ENCODE measurements at places on chromosomes 2 and 18. TPM values are rescaled to one million over a fixed set of nuclear protein-coding genes. Genes with fewer than 3 reads are reported as not detected.

Gene CCDC148
- 0.79 TPM for total RNA-seq

DNA sequence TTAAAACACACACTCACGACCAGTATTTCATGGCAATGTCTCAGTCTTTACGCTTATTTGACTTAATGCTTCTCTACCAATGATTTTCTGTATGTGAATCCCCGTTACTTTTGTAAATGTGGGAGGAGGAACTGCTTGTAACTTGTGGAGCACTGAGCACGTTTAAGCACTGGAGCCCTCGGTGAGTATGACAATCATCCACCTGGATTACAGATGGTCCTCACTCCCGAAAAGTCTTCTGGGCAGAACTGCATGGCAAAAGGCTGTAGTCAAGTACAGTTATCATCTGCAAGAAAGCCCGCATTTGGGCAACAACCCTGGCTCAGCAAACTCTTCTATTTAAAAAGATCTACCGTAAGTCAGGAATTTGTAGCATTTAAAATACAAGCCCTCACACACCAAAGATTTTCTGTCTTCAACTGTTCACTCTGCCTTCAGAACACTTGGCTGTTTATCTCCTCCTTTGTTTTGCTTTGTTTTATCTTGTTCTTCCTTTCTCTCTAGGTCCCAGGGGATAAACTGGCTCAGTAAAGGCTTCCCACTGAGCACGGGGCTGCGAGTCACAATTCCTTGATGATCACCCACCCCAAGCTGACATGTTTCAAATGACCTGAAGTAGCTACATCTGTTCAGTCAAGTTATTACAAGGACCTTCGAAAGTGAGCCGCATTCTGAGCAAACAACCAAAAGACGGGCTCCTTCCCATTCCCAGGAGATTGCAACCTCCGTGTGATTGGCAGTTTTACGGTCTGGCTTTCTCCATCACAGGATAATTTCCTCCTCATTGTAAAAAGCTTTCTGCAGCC lies 102.2 kb downstream of the DLGAP1 start:
- DNase-seq: no peak

DNA sequence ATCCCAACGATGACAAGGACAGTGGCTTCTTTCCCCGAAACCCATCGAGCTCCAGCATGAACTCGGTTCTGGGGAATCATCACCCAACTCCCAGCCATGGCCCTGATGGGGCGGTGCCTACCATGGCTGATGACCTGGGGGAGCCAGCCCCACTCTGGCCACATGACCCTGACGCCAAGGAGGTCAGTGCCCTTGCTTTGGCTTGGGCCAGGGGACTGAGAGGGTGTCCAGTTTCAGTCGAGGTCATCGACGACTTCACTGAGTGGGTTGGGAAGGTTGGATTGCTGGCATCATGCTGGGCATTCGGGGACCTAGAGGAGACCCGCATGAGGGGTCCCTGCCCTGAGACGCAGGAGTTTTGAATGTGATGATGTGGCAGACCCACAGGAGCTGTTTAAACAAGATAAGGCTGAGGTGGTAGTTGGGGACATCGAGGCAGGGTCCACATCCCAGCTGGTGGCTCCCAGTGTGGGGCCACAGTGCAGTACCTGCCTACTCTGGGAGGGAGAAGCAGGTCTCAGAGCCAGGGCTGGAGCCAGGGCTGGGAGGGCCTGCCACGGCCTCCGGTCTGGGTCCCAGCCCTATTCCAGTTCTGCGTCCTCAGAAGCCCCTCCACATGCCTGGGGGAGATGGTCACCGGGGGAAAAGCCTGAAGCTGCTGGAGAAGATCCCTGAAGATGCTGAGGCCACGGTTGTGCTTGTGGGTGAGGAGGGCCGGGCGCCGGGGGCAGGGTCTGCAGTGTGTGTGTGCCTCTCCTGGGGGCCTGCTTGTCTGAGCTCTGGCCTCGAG lies 6.0 kb downstream of the SLC4A3 start:
- no peak for DNase-seq

DNA sequence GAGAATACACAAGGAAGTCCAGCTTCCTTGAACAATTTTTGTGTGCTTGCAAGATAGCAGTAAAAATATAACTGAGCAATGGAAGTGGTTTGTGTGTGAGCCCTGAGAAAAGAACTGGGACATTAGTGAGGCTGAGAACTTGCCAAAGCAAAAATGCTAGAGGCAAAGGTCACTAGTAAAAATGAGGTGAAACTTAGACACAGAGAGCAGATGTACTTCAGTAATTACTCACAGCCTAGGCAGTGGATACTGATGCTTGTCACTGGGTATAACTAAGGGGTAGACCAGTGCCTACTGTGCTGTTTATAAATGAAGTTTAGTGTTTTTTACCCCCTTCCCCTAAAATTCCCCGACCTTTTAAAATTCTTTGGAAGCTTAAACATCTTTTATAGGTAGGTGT lies 450.1 kb downstream of the LPIN1 start:
- DNase-seq: peak; percentile 27

Gene DSC2
- not detected for total RNA-seq

DNA sequence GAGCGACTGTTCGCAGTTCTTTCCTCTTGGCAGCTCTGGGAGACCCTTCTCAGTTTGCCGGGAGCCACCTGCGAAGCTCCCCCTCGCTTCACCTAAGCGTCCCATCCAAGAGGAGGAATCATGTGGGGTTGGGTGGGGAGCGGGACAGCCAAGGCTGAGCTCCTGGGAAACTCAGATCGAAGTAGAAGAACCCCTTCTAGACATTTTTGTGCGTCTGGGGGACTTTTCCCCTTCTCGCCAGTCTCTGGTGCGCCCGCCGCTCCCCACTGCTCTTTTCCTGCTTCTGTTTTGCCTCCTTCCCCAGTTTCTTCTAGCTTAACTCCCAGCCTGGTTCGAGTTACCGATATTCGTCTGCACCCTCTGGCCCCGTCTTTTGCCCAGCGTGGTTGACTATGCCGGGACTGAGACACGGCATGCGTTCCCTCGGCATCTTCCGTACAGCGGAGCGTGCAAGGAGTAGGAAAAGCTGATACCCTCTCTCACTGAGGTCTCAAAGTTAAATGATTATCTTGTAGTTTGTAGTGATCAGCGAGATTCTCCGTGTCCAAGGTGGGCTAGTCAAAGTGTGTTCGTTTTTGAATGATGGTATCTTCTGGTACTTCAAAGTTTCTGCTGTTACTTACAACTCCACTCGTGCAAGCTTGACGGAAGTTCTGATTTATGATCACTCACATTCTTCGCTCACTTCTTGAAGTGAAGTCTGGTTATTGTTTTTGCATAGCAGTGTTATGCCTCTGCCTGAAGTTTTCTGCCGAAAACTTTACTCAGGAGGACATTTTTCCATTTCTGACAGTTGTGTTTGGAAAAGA lies 664 bp downstream of the CAMKMT start:
- peak; percentile 58 for DNase-seq

DNA sequence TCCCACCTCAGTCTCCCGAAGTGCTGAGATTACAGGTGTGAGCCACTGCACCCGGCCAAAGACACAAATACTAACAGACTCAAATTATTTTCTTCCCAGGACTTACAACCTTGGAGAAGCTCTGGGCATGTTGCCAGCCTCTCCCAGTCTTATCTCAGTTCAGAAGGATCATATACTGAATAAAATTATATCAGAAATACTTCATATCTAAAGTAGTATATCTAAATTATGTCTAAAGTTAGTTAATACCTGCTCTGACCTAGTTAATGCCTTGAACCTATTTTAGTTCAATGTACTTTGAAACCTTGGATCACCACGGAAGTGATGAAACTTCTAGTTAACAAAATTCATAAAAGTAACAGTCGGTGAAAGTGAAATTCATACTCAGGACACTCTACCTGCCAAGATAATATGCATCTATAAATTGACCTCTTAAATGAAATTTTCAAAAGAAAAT lies 34.4 kb upstream of the CYBRD1 start:
- no peak for DNase-seq

DNA sequence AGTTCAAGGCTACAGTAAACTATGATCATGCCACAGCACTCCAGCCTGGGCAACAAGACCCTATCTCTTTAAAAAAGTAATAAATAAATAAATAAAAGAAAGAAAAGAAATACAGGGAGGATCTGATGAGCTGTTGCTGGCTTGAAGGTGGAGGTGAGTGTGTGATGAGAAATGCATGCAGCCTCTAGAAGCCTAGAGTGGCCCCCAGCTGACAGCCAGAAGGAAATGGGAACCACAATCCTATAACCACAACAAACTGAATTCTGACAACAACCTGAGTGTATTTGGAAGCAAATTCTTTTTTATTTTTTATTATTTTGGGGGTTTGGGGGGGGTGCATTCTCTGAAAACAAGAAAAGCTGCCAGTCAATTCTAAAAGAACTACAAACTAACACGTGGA lies 14.6 kb downstream of the NOL10 start:
- DNase-seq: no peak

- DNase-seq: peak; percentile 96
Measured at GRCh38 chr18:25262920-25263319, 89.0 kb downstream of the ZNF521 start.

GRCh38 chr2:111662771-111663470 lies 221.1 kb downstream of the ANAPC1 start:
- DNase-seq: peak; percentile 83

Gene TMEM200C
- 0.54 TPM for total RNA-seq

DNA sequence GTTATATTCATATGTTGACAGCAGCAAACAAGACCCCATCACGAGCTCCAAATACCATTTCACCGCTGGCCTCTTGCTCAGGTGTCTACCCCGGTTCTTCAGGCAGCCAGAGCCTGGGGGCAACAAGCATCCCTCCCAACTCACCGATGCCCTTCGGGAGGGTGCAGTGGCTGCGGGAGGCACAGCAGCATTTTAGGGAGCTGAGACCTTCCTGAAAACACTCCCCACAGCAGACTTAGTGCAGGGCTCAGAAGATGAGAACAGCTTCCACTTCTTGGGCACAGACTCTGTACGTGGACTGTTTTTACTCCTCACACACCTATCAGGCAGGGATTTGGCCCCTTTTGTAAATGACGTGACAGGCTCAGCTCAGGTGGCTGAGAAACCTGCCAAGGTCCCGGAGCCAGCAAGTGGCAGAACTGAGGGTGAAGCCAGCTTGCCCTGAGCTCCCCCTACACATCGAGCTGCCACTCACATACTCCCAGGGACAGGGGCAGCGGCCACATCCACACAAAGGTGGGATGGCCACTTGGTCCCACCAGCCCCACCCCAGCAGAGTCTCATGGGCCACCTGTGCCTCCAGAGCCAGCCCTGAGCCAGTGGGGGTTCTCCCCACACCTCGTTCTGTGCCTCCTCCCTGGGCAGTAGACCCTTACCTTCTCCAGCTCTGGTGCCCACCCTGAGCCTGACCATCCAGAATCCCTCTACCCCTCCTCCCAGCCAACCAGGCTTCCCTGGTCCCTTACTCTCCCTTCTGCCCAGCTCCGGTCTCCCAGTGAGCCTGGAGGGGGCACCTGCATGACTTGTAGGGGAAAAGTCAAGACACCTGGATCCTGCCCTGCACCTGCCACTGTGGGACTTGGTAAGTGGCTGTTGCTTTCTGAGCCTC lies 28.5 kb downstream of the CYP27C1 start:
- no peak for DNase-seq

DNA sequence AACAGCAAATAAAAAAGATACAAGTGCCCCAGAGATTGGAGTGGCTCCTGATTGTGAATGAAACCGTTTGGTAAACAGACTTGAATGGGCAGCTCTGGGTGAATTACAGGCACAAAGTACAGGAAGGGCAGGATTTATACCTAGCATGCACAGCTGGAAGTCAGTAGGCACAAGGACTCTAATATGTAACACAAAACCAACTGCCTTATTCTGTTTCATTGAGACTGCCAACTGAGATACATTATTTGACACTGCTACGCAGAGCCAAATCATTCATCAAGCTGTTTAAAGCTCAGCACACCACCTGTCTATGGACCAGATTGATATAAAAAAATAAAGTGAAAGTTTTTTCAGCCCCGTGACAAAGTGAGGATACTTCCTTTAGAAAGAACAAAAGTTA lies 541.2 kb downstream of the NUP35 start:
- no peak for DNase-seq

- no peak for DNase-seq
Measured at GRCh38 chr2:158184556-158185343, 83.1 kb downstream of the UPP2 start.

Gene LYG2
- total RNA-seq: not detected

Measured in M059J (cell line).